ENCODE measurements at places on chromosomes 11 and 22.

- no peak for DNase-seq
Observed at GRCh38 chr22:48335442-48336139, 1492.1 kb downstream of the BRD1 start.

GRCh38 chr22:41969110-41969646, at the start of gene SEPTIN3:
Gene SEPTIN3 (plus strand): TSS chr22:41969443. CDS start chr22:41971493, 2,050 bp downstream.
- DNase-seq = no peak

- no peak for DNase-seq
Observed at GRCh38 chr11:130834886-130835285, 81.4 kb downstream of the SNX19 start.

GRCh38 chr11:110038201-110038600, 55.0 kb upstream of the ZC3H12C start:
- no peak for DNase-seq

GRCh38 chr11:87966216-87966615, 209.0 kb downstream of the RAB38 start:
- DNase-seq = no peak

DNA sequence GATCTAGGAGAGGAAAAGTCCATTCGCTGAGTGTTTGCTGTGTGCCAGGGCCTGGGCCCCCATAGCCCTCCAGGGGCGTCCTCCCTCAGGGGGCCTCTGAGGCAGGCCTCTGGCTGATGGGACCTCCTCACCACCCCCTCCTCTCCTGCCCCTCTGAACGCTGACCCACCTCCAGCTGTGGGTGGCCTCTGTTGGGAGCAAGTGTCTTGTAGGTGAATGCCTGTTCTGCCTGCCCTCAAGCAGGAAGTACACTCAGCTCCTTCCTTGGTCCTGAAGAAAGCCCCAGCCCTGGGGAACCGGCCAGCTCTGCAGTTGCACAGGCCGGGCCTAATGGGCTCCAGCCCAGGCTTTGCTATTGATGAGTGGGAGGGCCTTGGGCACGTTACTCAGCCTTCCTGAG, 3.5 kb downstream of the MYO7A start:
- DNase-seq = no peak

DNA sequence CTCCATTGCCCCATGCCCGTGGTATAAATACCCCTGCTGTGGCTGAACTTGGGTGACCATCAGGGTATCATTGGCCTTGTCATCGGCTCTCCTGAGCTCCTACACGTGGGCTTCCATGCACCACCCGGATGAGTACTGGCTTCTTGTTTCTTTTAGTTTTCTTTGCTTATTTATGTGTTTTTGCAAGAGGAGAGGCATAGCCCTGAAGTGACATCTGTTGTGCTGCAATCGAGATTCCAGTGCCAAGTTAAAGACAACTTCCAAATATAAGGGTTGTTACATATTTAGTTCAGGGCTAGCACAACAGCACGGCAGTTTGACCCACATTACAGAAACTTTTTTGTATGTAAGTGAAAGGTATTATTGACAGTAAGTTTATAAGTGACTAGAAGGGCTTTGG, 1087.1 kb downstream of the TBC1D22A start:
- no peak for DNase-seq

GRCh38 chr11:101436511-101437142, 147.2 kb downstream of the TRPC6 start:
- DNase-seq = no peak

GRCh38 chr11:84965484-84965883, 661.7 kb downstream of the DLG2 start:
- DNase-seq = no peak

DNA sequence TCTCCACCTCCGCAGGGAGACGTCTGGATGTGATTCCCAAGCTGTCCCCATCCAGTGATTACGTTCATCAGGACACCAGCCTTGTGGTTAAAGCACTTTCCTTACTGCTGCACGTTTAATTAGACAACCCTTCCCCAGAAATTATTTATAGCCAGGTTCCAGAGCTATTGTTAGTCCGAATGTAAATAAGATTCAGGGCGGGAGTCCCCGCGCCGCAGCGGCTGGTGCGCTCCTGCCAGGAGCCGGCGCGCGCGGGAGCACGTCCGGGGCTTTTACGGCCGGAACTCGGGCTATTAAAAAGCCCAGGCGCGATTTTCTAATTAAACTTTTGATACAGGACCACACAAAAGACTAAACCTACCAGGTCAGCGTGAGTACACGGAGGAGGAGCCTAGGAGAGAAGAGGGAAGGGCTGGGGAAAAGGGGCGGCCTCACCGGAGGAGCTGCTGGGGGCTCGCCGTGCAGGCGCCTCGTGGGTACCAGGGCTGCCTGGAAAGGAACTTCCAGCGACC, 538.3 kb downstream of the OPCML start:
- DNase-seq = no peak

- no peak for DNase-seq
Observed at GRCh38 chr11:75051043-75051442, 45.6 kb downstream of the OR2AT4 start.

GRCh38 chr11:130623670-130624668, 175.5 kb downstream of the ADAMTS15 start:
- no peak for DNase-seq

DNA sequence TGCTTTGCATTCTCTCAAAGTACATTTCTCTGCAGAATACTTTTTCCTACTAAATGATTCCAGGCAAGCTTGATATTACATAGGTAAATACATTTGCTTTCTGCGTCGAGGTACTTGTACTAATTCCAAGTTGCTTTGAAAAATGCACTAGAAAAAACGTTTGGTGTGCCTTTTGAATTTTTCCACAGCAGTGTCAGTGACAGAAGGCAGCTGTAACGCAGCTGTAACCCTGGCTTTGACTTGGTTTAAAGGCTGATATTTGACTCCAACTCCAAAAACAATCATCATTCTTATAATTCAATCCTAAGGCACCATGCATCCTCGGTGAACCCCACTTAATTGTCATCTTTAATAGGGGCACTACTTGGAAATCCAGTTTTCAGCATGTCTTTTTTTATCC, 125.0 kb downstream of the MAML2 start:
- no peak for DNase-seq

DNA sequence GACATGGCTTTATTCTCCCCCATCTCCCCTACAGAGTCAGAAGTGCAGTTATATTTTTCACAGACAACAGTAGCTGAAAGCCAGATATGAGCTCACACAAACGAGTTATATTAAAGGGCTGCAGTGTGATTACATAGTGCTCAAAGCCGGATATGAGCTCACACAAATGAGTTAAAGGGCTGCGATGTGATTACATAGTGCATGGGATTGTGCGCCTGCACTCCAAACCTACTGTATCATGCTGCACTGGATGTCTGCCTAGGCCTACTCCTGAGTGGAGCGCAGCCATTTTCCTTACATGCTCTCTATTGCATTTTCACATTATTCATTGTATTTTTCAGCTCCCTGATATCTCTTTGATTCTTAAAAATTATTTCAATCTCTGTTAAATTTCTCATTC, 414.6 kb upstream of the LARGE1 start:
- DNase-seq = no peak

GRCh38 chr22:35514366-35514765, 26.3 kb upstream of the RASD2 start:
- no peak for DNase-seq

DNA sequence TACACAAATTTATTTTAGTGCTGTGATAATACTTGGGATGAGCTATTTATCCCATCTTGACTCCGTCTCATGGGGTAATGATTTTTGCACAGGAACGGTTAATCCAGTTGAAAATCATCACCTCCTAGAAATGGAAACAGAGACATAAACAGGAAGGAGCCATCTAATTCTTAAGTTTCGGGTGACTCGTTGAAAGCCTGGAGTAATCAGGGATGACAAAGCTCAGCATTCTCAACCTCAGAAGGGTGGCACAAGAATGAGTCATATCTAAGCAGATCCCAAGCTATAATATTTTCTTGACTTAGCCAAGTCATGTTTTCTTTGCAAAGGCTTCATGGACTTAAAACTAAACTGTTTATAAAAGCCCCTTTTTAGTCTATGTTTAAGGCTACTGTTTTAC, 280.8 kb upstream of the CCDC90B start:
- DNase-seq = no peak

DNA sequence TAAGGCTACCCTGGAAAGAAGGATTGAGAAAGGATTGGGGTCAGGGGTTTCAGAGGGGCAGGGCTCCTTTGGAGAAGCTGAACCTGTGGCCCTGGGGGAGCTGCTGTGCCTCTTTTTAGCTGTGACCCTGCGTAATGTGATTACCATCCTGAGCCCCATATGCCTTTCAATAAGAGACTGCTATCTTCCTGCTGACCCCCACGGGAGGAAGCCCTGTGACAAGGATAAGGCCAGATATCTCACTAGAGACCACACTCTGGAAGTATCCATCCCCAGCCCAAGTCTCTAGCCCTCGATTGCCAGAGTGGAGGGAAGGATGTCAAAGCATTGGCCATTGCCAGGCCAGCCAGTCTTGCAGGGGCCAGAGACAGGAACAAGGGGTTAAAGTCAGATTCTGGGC, 4.8 kb upstream of the SLC39A13 start:
- no peak for DNase-seq

GRCh38 chr22:28297504-28297903, 378.4 kb upstream of the PITPNB start:
- DNase-seq = no peak

- no peak for DNase-seq
Observed at GRCh38 chr11:70127653-70128434, 49.7 kb downstream of the ANO1 start.

- DNase-seq = no peak
Observed at GRCh38 chr11:22930816-22931594, 70.7 kb upstream of the CCDC179 start.

GRCh38 chr22:20430720-20431510, 6.7 kb downstream of the SCARF2 start:
- DNase-seq = no peak

- DNase-seq = no peak
Observed at GRCh38 chr22:49473286-49473685, 354.4 kb downstream of the BRD1 start.

DNA sequence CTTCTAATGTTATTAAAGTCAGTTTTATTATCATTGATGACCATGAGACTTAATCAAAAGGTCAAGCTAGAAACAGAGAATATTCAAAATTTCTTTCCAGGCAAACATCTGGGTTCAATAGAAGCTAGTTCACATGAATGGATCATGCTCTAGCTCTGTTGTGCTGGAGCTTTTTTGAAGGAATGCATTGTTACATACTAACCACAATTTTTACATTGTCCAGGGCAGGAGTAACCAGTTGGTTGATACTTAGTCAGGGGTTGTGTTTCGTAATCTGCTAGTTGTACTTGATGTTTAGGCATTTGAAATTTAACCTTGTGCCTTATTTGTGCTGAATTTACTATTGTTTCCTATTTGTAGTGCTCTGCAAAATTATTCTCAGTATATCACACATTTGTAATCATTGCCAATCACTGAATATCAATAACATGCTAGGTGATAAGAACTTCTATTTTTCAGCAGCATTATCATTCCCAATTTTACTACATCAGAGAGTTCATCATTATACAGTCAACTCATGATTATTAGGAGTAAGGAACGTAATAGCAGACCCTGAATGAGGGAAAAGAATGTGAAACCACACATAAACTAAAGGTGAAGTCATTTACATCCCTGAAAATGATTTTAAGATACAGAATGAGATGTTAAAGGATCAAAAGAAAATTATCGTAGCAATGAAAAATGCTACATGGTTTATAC, 23.2 kb downstream of the NF2 start:
- DNase-seq = no peak

GRCh38 chr22:35950262-35950661, 78.4 kb downstream of the RBFOX2 start:
- no peak for DNase-seq

DNA sequence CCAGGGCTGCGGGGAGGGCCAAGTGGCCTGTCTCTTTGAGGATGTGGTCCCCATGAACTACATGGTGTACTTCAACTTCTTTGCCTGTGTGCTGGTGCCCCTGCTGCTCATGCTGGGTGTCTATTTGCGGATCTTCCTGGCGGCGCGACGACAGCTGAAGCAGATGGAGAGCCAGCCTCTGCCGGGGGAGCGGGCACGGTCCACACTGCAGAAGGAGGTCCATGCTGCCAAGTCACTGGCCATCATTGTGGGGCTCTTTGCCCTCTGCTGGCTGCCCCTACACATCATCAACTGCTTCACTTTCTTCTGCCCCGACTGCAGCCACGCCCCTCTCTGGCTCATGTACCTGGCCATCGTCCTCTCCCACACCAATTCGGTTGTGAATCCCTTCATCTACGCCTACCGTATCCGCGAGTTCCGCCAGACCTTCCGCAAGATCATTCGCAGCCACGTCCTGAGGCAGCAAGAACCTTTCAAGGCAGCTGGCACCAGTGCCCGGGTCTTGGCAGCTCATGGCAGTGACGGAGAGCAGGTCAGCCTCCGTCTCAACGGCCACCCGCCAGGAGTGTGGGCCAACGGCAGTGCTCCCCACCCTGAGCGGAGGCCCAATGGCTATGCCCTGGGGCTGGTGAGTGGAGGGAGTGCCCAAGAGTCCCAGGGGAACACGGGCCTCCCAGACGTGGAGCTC, 13.5 kb downstream of the ADORA2A start:
- no peak for DNase-seq

DNA sequence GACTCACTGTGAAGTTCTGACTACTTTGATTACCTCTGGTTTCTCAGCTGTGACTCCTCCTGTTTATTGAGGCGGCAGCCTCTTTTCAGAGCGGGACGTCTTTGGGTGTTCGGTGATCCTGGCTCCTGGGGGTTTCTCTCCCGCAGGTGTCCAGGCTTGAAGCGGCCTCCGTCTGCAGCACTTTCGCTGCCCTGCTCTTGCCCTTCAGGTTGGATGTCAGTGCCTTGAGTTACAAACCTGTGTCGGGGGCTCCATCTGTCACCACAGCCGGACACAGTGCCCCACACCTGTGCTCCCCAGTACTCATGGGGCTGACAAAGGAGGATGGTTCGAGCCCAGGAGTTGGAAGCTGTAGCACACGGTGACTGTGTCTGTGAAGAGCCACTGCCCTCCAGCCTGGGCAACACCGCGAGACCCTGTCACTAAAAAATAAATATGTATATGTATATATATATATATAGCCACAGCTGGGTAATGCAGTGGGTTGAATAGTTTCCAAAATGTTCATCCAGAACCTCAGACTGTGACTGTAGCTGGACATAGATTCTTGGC, 104.1 kb downstream of the BRD1 start:
- DNase-seq = no peak

GRCh38 chr22:50672471-50673230, at the start of gene SHANK3:
Gene SHANK3 (plus strand): TSS chr22:50672823.
- DNase-seq = no peak
